CD4-positive, alpha-beta T cell treated with Interleukin-17A for 4 hours (primary cell): ENCODE measurements at places on chromosomes 2 and 18.

- DNase-seq = no peak
Measured at GRCh38 chr2:44186810-44187209, 18.1 kb downstream of the PPM1B start.

GRCh38 chr18:73093687-73094250 is 226.0 kb upstream of the NETO1 start:
- no peak for DNase-seq

DNA sequence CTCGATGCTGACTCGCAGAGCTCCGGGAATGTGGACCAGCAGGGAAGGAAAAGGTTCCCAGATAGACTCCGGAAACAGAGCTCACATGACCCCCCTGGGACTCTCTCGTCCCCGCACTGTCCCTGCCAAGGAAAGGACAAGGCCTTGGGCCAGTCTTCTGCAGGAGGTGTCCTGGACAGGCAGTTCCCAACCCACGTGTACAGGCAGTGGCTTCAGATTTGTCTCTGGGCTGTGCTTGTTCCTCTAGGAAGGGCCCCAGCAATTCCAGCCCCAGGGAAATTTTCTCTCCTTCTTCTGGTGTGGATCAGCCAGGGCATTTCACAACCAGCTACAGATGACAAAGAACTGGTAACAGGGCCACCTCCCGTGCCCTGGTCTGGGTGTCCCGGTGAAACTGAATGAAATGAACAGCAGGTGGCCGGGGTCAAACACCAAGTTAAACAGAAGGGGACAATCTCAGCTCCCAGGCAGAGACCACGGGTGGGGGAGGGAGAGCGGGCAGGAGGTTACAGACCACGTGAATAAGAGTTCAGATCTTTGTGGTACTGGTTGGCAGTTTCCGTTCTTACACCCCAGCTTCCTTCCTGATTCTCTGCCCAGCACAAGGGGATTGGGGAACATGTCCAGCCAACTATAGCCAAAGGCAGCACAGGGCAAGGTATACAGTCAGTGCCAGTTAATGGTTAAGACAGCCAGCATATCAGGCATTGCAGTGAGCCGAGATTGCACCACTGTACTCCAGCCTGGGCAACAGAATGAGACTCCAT is 52.2 kb upstream of the CAB39 start:
- peak; percentile 64 for DNase-seq

DNA sequence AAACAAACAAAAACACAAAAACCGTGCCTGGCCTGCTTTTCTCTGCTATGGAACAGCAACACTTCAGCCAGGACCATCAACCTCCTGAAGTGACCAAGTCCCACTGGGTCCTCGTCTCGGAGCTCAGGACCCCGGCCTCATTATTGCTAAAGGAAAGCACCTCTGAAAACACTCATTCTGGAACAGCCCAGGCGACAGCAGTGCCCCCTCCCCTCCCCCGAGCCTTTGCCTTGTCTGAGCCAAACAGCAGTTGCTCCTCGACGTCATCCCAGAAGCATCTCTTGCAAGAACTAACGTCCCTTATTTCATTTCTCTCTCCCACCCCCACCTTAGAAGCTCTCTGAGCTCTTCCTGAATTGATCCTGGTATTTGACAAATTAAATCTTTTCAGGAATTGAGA is 27.4 kb downstream of the APCDD1 start:
- no peak for DNase-seq

DNA sequence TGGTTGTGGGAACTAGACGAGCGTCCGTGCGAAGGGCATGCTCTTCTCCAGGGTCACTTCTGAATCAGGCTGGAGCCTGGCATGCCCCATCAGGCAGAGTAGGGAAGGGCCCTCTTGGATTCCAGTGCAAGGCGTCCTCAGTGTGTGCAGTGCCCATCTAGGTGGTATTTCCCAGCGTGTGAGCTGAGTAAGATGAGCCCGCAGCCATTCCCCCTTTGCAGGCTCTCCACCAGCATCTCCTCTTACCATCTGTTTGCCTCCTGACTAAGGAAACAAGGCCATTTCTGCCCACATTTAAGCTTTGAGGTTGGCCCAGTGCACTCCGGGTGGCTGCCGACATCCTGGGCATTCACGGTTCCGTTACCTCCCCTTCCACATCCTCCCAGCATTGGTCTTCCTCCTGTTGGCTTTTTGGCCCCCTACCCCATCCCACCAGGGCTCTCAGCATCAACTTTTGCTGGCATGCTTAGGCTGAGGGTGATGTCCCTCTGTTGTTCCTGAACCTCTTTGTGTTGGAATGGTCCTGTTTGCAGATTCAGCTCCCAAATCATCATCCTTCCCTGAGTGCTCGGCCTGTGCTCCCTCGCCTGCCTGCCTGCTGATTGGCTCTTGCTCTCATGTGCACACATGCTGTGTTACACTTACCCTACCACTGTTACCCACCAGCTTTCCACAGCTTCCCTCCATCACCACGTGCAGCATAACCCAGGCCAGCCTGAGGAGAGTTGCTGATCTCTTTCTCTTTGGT is 11.8 kb downstream of the CEP68 start:
- peak; percentile 26 for DNase-seq

- no peak for DNase-seq
Measured at GRCh38 chr2:238613610-238614009, 186.9 kb downstream of the ASB1 start.

DNA sequence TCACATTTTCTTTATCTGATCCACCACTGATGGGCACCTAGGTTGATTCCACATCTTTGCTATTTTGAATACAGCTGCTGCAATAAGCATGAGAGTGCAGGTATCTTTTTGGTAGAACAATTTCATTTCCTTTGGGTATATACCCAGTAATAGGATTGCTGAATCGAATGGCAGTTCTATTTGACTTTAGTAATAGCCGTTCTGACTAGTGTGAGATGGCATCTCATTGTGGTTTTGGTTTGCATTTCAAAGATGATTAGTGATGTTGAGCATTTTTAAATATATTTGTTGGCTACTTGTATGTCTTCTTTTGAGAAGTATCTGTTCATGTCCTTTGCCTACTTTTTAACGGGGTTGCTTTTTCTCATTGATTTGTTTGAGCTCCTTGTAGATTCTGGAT is 72.3 kb downstream of the CCDC138 start:
- DNase-seq = no peak

DNA sequence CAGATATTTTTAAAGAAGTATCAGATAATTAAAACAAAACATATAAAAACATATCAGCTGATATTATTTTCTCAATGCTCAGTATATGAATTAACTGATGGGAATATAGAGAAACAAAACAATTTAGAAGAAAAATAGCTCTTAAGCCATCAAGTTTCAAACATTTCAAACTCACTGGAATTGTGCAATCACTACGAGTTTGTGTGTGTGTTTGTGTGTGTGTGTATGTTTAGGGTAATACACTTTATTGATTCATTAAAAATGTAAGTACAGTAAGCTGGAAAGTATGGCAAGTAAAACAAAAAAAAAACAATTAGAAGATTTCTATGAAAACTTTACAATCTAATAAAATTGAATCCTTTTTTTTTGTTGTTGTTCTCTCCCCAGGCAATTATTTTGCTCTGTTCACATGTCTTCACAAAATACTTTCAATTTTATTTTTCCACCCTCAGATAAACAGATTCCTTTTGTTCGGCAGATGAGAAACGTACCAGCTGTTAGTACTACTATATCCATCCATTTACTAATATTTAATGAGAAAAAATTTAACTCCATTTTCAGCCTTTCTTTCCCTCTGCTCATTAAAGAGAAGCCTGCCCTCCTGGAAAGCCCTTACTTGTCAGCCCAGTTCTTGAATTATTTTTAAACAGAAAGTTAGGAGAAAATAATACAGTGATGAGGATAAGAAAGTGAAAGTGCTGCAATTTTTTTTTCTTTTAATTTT is 87.6 kb downstream of the SLC8A1 start:
- no peak for DNase-seq

DNA sequence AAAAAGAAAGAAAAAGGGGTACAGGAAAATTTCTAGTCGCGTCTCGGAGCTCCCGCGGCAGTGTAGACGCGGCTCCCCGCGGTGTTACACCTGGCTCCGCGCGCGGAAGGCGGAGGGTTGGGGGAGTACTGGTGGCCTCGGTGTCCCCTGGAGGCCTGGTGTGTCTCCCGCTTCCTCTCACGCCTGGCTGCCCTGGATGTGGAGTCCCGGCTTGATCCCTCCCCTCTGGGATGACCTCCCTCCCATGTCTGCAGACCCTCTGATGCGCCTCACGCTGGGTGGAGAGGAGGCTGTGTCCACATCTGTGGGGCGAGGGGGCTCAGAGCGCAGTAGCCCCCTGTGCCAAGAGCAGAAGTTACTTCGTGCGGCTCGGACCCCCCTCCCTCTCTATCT is 1.2 kb downstream of the KIF5C start:
- peak; percentile 35 for DNase-seq

GRCh38 chr2:174510583-174511189 is 23.9 kb upstream of the GPR155 start:
- DNase-seq = no peak

- DNase-seq = no peak
Measured at GRCh38 chr2:222897898-222898297, 37.1 kb downstream of the ACSL3 start.

GRCh38 chr2:133193544-133194361 is 374.5 kb downstream of the NCKAP5 start:
- DNase-seq = no peak

- no peak for DNase-seq
Measured at GRCh38 chr2:148666555-148666954, 22.0 kb downstream of the EPC2 start.

DNA sequence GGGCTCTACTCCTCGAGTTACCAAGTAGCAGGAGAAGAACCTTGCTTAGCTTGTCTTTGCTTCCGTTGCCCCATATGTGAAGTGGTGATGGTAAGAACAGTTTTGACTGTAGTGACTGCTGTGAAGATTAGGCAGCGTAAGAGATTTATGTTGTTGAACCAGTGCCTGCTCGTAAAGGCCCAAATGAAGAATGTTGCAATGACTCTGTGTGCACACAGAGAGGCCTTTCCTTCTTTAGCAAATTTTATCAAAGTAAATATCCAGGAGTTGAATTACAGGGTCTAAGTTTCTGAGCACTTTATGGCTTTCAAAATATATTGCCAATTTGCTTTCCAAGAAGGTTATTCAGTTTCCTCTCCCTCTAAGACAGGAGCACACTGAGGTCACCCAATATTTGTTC is 14.5 kb downstream of the NTSR2 start:
- DNase-seq = no peak

DNA sequence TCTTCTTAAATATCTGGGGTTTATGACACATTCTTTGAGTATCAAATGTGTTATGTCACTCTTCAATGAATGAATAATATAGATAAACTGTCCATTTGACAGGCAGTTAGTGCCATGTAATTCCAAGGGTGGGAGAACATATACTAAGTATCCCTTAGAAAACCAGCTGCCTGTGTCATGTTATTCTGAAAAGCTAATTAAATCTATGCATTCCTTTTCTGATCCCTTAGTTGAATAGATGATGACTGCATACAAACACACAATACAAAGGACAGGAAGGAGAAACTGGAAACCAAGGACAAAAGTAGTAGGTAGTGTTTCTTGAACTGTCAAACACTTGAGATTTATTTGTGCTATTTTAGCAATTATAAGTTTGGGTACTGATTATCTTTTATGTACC is 8.3 kb downstream of the ARHGAP28 start:
- DNase-seq = no peak

DNA sequence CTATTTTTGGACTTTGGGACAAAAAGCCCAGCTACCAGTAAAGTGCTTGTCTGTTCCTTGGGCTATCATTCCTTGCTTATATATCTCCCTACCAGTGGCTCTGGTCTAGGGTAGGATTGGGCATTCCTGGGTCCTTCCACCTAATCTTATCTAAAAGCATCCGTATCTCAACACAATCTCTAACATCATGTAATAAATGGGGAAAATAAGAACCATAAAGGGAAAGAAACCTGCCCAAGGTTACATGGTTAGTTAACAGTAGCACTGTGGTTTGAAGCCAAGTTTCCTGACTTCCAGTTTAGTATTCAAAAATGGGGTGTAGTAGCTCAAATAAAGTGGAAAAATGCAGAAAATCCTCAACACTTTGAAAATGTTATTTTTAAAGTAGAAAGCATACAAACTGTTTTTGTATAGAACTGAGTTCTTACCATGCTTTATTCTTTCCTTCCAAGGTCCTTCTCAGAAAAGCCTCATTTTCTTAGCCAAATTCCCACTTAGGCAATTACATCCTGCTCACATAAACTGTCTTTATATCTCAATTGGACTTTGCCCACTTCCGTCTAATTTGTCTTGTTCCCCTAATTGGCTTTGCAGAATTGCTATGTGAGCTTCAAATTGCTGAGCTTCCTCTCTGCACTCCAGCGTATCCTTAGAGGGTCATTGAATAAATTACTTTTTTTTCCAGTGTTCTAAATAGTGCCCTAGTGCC is 273.1 kb upstream of the UBE2E3 start:
- DNase-seq = no peak

GRCh38 chr18:78542204-78542603 is 437.4 kb upstream of the SALL3 start:
- no peak for DNase-seq

DNA sequence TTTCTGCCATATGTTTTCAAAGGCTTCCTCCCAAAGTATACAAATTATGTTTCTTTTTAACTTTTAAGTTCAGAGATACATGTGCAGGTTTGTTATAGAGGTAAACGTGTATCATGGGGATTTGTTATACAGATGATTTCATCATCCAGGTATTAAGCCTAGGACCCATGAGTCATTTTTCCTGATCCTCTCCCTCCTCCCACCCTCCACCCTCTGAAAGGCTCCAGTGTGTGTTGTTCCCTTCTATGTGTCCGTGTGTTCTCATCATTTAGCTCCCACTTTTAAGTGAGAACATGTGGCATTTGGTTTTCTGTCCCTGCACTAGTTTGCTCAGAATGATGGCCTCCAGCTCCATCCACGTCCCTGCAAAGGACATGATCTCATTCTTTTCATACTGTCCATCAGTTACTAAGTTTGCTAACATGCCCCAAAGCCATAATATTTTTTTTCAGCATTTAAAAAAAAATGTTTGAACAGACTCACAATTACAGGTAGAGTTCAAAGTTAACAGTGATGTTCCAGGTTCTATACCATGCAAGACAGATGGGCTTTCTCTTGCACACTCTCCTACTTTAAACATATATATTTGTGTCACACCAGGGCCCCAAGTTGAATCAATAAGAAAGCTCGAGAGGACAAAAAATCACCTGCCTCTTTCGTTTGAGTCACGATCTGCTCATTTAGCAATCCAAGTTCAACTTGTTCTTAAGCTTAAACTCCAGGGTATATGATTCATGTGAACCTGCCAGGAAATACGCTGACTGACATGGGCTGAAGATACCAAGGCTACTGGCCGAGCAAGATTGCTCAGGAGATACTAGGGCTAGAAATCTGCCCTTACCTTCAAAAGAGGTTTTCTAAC is 77.6 kb downstream of the AP1S3 start:
- no peak for DNase-seq
